Endothelial cell (in vitro differentiated cells): ENCODE measurements at places on chromosomes 1 and 21.

GRCh38 chr1:184025242-184025675, 12.3 kb downstream of the COLGALT2 start:
- no peak for DNase-seq

DNA sequence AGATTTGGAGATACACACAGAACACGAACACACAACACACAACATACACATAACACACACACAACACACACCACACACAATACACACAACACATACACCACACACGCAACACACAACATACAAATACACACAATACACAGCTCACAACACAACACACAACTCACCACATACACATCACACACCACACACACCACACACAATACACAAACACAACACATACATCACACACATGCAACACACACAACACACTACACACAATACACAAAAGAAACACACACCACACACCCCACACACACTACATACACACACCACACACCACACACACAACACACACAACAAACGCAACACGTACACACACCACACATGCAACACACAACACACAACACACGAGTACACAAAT, 29.1 kb upstream of the C1orf174 start:
- no peak for DNase-seq

DNA sequence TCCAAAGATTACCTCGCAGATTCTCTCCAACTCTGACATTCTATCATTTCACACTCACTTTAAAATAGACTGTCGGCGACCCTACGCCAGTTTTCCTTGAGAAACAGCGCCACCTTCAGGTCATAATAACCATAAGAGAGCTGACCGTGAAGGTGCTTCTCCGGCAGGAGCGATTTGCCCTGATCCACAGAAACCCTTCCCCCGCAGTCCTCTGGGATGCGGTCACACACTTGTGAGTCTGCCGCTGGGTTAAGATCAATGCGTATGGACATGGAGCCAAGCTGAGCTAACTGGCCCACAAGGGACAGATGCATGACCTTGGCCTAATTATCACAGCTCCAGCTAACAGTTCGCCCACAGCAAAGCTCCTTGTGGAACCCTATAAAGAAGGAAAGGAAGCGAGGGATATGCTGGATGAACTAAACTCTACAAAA, 32.8 kb upstream of the IFNAR2 start:
- peak; percentile 67 for DNase-seq

DNA sequence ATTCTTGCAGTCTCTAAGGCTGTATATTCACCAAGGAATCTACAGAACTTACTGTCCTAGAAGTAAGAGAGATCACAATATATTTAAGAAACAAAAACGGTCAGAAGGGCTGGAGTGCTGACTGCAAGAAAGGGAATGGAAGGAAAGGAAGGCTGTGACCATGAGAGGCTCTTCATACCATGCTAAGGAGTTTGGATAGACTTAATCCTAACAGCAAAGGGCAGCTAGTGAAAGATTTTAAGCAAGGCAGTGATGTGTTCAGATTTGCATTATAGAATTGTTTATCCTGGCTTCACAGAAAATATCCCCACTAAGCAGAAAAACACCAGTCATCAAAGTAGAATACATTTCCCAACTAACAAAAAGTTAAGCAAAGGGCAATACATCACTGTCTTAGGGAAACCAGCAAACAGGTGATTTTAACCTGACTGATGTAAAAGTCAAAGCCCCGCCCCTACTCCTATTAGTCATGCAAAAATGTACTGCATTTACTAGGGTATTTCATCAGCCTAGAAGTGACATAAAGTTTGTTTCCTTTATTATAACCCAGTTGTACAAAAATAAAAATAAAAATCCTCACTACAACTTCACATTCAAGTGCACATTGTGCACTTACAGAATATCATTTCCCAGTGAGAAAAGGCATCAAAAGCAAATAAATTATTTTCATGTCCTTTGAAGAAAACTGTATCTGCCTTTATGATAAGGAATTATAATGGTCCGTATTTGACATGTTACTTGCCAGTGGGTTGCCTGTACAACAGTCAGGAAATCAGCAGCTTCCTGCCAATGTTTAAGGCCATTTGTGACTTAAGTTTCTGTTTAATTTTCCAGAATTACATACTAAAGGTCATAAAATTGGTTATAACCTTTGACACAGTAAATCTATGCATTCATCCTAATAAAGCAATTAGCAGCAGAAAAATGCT, 17.2 kb downstream of the JAK1 start:
- DNase-seq = no peak
